ENCODE measurements at places on chromosomes 2 and 18.

- no peak for DNase-seq
Observed at GRCh38 chr2:216119146-216119545, 10.0 kb downstream of the XRCC5 start.

DNA sequence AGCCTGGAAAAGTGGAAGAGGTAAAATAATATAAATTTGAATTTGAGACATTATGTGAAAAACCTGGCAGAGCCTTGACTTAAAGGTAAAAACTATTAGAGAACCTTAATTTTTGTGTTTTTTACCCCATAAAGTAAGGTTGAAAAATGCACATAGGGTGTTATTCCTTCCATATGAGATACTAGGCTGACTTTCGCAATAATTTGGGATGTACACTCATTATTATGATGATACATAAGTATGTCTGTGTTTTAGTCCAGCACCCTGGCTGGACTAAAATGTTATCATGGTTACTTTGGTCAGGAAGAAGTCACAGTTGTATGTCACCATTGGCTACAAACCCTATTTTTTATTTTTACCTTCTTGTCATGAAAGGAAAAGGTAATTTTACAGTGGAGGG, 19.8 kb downstream of the NEMP2 start:
- DNase-seq = no peak

DNA sequence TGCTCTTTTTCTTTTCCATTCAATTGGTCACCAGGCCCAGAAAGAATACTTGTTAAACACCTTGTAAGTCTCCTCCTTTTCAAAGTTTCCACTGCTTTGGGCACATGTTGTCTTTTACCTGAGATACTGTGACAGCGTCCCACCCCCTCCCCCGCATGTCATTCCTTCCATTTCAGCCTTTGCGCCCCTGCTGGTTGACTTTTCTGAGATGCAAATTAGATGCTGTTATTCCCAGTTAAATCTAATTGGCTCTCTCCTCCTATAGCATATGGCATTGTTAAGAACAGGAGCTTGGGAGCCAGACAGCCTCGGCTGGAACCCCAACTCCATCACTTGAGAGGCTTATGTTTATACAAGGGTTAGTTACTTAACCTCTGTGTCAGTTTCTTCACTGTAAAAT, 80.3 kb upstream of the GAREM1 start:
- no peak for DNase-seq

DNA sequence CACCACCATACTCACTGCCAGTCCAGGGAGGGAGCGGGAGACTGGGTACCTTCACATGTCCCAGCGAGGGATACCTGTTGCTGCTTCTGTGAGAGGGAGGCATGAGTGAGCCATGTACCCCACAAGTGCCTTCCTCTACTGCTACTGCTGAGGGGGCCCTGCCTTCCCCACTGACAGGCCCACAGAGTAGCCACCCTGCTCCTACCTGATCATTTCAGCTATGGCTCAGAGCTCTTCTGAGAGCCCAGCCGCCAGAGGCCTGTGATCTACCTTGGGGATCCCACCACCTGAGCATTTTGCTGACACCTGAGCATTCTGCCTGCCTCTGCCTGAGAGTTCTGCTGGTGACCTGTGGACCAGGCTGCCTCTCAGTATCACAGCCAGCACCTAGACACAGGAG, 137.6 kb downstream of the FSIP2 start:
- no peak for DNase-seq

GRCh38 chr2:218998414-218999002, 5.3 kb upstream of the CRYBA2 start:
- DNase-seq = no peak

GRCh38 chr2:8267721-8268120, 414.1 kb upstream of the ID2 start:
- no peak for DNase-seq

All from GM12864 (cell line).